Neural progenitor cell (in vitro differentiated cells): ENCODE measurements at places on chromosomes 13 and 19.

GRCh38 chr19:2691951-2692350, 10.5 kb downstream of the GNG7 start:
- DNase-seq, result no peak

GRCh38 chr13:19766591-19766990, 16.2 kb downstream of the PSPC1 start:
- peak; percentile 68 for DNase-seq

DNA sequence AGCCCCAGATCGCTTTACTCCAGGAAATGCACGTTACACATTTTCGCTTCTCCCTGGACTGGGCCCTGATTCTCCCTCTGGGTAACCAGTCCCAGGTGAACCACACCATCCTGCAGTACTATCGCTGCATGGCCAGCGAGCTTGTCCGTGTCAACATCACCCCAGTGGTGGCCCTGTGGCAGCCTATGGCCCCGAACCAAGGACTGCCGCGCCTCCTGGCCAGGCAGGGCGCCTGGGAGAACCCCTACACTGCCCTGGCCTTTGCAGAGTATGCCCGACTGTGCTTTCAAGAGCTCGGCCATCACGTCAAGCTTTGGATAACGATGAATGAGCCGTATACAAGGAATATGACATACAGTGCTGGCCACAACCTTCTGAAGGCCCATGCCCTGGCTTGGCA, 44.6 kb downstream of the KL start:
- DNase-seq, result no peak

DNA sequence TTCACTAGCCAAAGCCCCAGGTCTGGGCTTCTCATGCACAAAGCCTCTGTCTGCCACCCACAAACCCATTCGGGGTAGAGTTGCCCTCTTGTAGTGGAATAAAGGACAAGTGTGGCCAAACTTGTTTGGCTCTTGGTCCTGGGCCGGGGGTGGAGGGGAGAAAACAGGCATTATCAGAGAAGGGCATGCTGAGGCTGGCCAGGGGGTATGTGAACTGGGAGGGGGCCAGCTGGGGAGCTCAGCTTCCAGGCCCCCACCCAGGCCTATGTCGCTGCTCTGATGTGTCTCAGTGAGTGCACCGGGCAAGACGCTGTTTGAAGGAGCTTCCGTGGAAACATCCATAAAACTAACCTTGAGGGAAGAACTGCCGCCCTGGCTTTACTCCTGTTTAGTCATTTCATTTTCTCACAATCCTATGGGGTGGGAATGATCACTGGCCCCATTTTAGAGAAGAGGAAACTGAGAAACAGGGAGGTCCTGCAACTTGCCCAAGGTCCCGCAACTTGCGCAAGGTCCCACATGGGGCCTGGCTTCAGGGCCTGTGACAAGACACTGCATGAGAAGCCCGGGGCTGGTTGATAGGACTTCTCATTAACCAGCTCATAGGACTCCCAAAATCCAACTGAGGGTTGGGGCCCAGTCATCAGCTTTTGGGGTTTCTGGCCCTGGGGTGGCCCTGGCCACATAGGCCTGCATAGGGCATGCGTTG, 30.8 kb downstream of the CCNE1 start:
- no peak for DNase-seq

DNA sequence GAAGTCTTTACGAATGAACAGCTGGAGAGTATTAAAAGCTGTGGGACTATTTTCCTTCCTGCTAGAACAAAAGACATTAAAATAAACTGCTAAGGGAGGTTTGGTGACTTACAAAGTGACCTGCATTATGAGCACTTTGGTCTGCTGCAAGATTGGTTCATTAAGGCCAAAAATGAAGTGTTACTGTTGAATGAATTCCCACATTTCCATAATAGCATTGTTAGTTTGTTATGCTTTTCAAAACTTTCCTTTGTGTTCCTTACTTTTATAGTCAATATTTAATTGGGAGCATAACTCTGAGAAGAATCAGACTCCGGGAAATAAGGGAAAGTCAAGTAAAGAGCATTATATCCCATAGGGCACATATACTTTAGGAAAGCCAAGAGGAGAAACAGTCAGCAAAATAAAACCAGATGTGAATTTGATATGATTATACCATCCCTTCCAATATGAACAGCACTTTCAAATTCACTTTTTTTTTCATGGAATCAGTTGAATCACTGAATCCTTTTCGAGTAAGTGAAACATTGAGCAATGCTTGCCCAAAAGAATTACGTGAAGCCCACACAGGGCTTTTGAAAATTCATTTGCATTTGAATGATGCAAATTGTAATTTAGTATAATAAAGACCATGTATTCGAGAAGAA, 112.6 kb downstream of the KCTD12 start:
- DNase-seq, result no peak

DNA sequence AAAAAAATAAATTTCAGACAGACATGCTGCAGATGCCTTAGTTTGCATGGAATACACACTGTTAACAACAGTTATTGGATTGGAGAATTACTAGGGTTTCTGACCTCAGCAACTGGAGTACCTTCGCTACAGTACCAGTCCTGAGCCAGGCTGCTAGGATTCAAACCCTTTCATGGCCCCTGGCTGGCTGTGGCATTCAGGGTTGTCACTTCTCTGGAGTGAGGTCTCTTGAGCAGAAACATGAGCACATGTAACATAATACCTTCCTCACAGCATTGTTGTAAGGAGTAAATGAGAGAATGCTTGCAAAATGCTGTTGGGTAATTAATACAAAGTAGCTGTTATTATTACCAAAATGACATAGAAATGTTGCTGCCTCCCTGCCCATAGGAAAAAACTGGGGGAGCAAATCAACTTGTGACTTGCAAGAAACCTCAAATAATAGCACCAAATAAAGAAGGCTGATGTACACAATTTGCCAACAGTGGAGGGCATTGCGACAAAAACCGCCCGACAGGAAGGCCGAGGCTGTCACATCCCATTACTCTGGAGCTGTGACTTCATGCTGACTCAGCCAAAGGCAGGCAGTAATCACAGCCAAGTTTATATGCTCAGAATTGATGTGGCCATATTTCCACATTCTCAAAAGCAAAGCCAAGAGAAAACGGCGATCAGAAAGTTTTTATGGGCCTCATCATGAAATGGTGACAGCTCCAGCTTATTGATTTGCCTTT, 100.4 kb downstream of the RFC3 start:
- peak; percentile 10 for DNase-seq

DNA sequence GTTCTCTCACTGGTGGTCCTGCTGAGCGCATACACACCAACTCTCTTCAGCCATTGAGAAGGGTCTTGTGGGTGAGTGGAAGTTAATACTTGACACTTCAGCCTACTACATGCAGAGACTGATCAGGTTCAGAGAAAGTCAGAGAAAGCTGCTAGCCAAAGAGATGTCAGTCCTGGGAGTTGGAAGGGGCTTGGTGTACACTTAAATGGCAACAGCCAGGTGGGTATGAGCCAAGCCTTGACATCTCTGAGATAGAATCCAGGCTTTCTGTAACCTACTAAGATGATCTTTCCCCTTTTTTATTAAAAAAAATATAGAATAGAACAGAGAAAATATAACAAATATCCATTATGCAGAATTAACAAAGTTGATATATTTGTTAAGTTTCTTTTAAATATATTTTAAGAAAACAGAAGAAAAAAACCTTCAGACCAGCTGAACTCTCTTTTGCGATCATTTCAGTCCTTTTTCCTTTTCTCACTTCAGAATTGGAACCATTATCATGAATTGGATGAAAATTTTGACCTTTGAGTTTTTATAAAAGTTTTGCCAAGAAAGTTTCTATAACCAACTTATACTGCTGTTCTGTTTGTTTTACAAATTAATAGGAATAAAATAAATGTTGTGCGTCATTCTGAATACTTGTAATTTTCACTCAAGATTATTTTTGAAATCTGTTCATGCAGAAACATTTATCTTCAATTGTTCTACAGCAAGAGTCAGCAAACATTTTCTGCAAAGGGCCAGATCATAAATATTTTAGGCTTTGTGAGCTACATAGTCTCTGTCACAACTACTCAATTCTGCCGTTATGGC, 153.0 kb downstream of the RFC3 start:
- no peak for DNase-seq

DNA sequence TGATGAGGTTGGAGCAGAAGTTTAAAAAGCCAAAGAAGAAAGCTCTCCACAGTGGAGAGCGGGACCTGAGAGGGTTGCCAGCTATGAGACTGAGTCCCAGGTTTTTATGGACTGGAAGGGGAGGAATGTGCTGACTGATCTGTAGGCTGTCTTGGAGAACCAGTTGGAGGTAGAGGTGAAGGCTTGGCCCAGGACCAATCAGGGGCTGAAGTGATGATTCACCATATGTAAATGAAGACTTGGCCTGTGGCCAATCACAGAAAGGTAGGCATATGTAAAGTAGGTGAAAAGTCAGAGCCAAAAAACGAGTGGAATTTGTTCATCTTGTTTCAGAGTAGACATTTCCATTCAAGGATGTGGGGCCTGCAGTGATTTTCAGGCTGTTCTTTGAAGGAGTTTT, 17.5 kb upstream of the KBTBD6 start:
- no peak for DNase-seq

DNA sequence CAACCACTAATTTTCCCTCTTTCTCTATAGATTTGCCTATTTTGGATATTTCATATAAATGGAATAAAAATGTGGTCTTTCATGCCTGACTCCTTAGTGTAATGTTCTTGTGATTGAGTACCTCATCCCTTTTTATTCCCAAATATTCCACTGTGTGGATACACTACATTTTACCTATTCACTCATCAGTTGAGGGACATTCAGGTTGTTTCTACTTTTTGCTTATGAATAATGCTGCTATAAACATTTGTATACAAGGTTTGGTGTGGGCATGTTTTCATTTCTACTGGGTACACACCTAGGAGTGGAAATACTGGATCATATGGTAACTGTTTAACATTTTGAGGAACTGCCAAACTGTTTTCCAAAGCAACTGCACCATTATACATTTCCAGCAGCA, 5.1 kb upstream of the WBP4 start:
- no peak for DNase-seq
